ENCODE measurements at places on chromosomes 2 and 18.

DNA sequence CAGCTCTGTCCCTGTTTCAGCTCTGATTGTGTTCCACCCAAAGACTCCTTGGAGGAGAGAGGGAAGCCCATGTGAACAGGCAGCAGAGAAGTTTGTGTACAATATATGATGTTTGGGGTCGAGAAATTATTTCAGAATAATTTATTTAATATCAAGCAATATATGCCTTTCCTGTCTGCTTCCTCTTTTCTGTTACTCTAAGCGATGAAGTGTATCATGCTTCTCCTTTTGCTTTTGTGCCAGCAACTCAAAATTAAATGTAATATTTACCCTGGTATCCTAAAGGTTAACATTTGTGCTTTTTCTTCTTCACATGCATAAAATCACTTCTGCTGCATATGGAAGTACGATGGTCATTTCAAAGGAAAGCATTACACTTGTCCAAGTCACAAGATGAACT lies 2.4 kb upstream of the NTSR2 start:
- DNase-seq = no peak

- no peak for DNase-seq
Observed at GRCh38 chr2:238142382-238143205, 4.1 kb downstream of the KLHL30 start.

DNA sequence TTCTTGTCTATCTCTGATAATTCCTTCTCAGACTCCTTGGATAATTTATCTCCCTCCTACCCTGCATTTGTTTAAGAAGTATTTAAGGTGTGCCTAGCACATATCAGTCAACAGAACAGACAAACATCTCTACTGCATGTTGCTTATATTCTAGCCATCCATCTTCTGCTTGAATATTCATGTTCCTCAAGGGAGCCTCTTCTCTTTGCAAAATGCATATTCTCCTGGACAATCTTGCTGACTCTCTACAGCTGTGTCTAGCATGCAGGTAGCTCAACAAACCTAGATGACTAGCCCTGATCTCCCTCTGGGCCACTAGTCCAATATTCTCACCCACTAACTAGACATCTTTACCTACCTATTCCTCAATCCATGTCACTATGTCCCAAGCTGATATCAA lies 70.0 kb downstream of the AP1S3 start:
- DNase-seq = no peak

- DNase-seq = no peak
Observed at GRCh38 chr18:79242246-79242645, 153.5 kb upstream of the NFATC1 start.

- DNase-seq = no peak
Observed at GRCh38 chr18:37403100-37403781, 162.4 kb downstream of the CELF4 start.

DNA sequence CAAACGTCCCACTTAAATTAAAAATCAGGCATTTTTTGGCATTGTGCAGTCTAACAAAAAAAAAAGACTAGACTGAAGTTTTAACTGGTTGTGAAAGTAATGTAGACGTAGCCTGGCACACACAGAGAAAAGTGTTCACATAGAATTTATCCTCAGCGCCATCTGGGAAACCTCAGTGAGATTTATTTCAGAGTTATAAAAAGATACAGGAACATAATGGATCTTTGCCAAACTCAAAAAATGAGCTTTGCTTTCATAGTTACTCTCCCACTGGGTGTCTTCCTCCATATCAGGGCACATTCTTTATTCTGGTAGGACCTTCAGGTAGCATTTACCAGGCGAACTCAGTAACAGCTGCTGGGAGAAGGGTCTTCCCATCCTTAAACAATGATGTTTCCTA lies 532.4 kb upstream of the SALL3 start:
- DNase-seq = no peak

GRCh38 chr18:40326985-40327384 lies 1628.0 kb upstream of the PIK3C3 start:
- DNase-seq = no peak

DNA sequence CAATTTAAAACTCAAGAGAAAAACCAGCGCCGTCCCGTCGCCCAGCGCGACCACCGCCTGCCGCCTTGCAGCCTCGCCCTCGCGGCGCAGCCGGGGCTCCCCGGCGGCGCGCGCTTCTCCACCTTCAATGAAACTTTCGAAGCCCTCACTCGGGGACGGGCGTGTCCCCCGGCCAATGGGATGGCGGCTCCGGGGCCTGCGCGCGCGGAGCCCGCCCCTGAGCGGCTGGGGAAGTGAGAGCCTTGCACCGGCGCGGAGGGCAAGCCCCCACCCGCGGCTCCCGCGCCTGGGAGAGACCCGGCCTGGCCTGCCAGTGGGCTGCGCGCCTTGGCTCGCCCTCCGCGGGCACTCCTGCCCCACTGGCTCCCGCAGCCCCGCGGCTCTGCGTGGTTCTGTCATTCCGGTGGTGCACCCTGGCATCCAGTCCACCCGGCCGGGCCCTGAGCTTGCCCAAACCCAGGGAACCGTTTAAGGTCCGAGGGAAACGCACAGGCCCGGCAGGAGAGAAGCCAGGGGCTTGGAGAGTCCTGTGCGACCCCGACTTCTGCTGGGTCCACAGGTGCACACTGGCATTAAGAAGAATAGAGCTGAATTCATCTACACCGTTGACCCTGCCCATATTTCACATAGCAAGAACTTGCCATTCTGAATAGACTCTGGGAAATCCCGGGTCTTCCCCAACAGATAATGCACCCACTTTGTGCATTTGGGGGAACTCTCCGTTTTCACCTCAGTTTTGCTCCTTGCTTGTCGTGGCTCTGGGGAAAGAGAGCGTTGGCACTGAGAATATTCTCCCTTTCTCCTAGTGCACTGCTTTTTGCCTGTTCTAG lies at the start of gene PIEZO2:
TSS of gene PIEZO2 (minus strand) at position 129 of the 830 bp plus-strand sequence. CDS start 981 bp downstream, outside the sequence.
- DNase-seq = no peak

GRCh38 chr2:144643537-144644336 lies 123.8 kb upstream of the ZEB2 start:
- DNase-seq = no peak

GRCh38 chr18:74172697-74173433 lies 24.5 kb downstream of the TIMM21 start:
- no peak for DNase-seq

DNA sequence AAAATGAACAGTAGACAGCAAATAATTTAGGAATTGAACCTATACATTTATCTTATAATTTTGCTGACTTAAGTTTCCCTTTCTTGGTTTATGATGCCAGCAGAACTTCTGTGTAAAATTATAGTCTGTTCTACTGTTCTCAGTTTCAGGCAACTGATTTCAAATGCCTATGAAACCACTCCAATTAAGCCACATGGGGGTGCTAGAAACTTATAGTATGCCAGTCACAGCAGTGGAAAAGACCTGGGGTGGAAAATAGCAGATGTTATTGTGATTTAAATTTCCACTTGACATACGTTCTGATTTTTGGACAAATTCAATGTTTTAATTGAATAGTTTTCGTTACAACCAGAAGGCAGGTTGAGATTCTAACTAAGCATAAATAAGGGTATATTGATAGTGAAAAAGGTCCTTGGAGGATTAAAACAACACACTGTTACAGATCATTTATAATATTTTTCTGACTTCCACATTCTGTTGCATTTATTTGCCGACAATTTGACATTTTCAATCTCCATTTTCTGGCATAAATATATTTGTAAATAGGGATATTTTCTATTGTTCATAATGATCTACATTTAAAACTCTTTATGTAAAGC lies 61.4 kb downstream of the CPS1 start:
- DNase-seq = peak; percentile 27

DNA sequence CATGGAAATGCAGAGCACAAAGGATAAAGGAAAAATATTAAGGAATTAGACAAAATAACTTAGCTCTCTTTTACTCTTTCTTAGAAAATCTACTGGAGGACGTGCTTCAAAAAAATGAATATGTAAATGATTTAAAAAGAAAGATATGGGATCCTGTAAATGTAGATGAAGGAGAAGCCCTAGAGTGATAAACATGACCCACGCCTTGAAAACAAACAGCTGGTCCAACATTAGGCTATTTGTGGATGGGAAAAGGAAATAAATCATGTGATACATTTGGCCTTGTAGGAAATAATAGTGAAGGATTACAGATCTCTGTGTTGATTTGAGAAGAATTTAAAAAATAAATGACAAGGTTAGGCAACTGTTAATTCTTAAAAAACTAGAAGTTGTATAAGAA lies 492.1 kb upstream of the SLC39A10 start:
- DNase-seq = no peak

GRCh38 chr18:24270937-24271380 lies 126.7 kb downstream of the OSBPL1A start:
- DNase-seq = no peak

DNA sequence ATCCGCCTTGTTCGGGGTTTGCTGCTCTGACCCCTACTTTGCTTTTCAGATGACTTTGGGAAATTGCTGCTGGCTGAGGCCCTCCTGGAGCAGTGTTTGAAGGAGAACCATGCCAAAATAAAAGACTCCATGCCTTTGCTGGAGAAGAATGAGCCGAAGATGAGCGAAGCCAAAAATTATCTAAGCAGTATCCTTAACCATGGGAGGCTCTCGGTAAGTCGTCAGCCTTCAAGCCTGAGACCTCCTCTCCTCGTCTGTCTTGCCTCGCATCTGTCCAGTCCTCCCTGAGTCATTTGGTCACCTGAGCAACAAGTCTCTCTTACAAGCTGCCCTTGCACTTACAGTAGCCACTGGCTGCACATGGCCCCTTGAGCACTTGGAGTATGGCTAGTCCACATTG lies 34.7 kb upstream of the MCFD2 start:
- DNase-seq = no peak

DNA sequence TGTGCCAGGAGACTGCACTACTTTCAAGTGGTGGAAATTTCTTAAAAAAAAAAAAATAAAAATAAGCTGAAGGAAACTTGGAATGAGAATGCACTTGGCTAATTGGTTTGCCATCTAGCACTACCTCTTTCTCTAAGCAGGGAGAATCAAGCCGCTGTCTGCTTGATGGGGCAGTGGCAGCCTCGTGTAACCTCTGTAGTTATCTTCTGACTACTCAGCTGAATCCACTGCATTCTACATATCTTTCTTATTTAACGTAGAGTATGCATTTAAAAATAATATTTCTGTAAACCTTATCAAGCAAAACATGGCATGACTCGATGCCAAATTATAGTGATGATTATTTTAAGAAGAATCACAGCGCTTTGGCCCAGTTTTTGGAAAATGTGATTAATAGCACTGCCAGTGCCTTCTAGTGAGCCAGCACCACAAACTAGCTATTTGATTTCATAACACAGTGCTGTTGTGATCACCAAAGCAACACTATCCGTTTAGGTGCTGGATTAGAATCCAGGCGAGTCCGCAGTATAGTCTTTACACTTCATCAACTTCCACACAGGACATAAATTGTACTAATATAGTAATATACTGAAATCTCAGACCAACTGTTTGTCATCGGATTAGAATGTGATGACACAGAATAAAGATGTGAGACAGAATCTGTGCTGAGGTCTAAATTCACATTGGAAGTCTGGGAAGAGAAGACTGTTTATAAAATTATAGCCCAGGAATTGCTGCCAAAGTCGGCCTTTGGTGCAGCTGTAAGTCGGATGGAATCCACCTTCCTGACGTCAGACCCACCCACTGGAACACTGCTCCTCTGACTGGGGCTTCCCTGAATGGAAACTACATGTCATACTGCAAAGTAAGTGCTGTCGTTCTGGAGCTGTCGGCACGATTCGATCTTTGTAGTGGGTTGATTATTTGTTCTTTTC lies 136.5 kb upstream of the ETAA1 start:
- no peak for DNase-seq

- peak; percentile 64 for DNase-seq
Observed at GRCh38 chr2:234164493-234165413, 114.3 kb downstream of the SPP2 start.

DNA sequence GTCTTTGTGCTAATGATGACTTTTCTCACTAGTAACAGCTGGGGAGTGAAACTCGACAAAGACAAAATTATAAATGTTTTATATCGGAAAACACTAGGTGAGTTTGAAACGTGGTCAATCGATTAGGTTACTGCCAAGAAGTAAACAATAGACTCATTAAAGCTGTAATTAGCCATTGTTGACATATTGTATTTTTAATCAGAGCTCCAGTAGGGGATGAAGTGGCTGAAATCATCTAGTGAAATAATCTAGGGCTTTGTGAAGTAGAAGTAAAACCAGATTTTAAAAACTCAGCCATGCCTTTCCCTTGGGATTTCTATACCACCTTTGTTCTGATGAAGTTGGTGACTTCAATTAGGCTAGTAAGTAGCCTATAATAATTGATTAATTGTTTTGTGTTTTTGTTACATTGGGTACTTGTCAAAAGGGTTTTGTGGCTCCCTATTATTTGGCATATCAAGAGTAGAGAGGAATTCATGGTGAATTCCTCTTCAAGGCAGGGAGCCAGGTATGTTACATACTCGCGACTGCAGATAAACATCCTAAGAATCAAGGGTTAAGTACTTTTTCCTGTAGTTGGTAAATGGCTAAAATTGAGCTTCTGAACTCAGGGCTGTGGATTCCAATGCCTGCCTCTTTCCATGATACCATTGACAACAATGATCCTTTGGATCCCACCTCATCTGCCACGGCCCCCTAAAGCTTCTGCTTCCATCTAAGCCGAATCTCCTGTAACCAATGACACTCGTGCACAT lies 31.6 kb downstream of the RAB27B start:
- no peak for DNase-seq

GRCh38 chr18:41577529-41577928 lies 377.5 kb upstream of the PIK3C3 start:
- no peak for DNase-seq

GRCh38 chr18:22489704-22490103 lies 72.0 kb upstream of the CTAGE1 start:
- DNase-seq = no peak

DNA sequence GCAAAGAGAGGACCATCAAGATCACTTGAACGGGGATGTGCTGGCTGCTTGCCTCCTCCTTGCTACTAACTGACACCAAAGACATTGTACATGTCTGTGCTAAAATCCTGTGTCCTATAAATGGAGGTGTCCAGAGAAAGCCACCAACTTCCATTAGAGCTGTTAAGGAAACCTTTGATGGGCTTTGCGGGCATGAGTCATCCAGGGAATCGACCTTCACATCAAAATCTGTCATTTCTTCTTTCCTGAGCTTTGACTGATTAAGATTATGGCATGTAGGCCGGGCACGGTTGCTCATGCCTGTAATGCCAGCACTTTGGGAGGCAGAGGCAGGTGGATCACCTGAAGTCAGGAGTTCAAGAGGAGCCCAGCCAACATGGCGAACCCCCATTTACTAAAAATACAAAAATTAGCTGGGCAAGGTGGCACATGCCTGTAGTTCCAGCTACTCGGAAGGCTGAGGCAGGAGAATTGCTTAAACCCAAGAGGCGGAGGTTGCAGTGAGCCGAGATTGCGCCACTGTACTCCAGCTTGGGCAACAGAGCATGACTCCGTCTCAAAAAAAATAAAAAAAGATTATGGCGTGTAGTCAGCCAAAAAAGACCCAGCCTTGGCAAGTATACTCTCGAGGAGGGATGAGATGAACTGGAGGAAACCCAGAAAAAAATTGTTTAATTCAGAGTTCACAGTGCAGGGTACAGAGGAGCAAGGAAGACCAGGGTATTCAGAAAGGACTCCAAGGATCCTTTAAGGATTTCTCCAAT lies 115.8 kb downstream of the CABLES1 start:
- no peak for DNase-seq
